ENCODE measurements at places on chromosomes 12 and 14.

- no peak for DNase-seq
Observed at GRCh38 chr12:10101042-10101579, 2.3 kb upstream of the CLEC1A start.

GRCh38 chr14:94127330-94127729 is 2.1 kb downstream of the IFI27L2 start:
- DNase-seq, result no peak

DNA sequence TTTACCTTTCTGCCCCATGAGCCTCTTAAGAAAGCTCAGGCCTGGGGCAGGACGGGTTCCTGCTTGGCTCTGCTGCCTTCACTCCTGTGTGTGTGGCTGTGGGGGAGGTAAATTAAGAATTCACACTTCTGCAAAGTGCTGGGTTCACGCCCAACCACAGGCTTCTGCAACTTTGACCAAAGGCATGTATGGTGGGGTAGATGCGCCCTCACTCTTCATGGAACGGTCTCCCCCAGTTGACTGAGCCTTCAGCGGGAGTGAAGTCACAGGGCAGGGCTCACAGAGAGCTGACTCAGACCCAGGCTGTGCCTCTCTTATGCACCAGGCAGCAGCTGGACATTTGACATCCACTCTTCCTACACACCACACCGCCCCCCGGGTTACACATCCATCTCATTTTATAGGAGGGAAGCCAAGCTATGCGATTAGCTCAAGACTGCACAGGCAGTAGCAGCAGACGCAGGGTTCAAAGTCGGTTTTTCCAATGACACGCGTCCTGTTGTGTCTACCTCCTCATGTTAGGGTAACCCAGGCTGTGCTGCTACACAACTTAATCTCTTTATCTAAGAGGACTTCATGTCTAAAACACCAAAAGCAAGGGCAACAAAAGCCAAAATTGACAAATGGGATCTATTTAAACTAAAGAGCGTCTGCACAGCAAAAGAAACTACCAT is 15.4 kb upstream of the BCL11B start:
- no peak for DNase-seq

DNA sequence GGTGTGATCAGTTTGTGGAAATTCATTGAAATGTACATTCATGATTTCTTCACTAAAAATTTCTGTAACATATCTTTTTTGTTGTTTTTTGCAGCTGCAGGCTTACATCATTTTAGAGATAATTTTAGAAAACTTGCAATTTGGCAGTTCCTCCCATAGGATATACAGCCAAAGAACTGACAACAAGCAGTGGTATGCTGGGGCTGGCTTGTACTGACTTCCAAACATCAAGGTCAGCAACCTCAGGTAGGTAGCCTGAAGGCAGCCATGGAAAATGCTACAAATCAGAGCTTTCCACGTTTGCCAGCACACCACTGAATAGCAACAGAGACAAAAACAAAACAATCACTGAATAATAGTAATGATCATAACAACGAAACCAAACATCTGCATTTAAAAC is 21.2 kb downstream of the TRIM9 start:
- DNase-seq, result no peak

- no peak for DNase-seq
Observed at GRCh38 chr12:131547555-131547954, 163.3 kb upstream of the SFSWAP start.

DNA sequence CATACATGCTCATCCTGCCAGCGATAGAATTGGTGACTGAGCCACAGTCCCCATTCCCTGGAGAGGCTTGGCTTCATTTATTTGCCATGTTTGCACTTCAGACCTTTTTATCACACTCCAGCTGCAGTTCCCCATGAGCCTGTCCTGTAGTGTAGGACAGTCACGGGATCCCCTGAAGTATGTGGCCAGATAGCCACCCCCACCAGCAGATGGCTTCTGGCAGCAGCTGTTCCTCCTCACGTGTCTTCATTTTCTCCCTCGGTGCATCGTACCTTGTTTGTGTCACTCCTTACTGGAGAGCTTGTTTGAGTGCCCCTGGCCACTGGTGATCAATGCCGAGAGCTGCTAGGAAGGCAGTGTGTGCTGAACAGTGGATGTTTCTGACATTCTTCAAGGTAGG is 40.2 kb downstream of the UBE3B start:
- DNase-seq, result no peak

GRCh38 chr12:116689979-116690744 is 47.7 kb downstream of the SPRING1 start:
- no peak for DNase-seq

DNA sequence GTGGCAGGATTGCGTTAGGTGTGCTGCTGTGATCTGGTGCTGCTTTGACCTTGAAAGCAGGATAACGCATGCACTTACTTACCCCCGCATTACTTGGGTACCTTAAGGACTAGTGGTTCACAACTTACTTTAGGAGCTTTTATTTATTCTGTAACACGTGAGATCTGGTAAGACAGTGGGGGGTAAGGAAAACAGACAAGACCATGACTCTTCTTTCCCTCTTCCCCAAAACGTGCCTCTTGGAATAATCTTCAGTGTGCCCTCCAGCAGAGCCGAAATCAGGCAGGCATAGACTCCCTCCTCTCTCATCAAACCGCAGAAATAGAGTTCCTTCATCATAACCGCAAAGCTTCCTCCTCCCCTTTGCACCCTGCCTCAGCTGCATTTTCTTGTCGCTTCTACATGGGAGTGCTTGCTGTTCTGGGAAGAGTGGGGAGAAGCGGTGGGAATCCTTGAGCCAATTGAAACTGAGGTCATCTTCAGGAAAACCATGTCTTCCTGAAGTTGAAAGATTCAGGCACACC is 43.4 kb downstream of the RAD52 start:
- DNase-seq, result no peak

- no peak for DNase-seq
Observed at GRCh38 chr14:96658611-96659010, 138.6 kb upstream of the VRK1 start.

Measured in stimulated activated naive CD8-positive, alpha-beta T cell treated with anti-CD3 and anti-CD28 coated beads, Interleukin-15, Interleukin-2, amounts not matched to agents 100 U/mL and 50 U/mL, for 24 hours (primary cell).